ENCODE measurements at places on chromosomes 12 and 14. TPM values are rescaled to one million over a fixed set of nuclear protein-coding genes. Genes with fewer than 3 reads are reported as not detected.

GRCh38 chr12:122024132-122024785 is 2.6 kb downstream of the BCL7A start:
- peak overlapping the region; percentile 96 for H3K4me3 ChIP-seq
- no peaks in the 10 kb centered on the region for H3K36me3 ChIP-seq
- no peaks in the 10 kb centered on the region for H3K27me3 ChIP-seq
- no peak for DNase-seq
- H3K27ac ChIP-seq = peak overlapping the region; percentile 97

DNA sequence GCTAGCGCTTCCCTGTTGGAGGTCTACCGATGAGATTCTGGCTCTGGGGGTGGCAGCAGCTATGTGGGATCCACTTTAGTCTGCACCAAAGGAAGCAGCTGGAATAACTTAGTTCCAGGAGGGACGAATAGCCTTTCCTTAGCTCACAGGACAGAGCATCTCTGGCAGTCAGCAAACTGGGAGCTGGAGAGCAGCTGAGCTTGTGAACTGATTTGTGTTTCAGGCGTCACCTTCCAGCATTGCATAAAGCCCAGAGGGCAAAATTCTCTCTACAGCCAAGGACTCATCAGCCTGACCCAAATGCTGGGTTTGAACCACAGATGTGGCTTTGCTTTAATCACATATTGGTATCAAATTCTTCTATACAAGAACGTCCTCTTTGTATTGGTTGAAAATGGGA is 81.9 kb upstream of the PELI2 start:
- DNase-seq = no peak
- no peak overlapping the region for H3K4me3 ChIP-seq
- no peaks in the 10 kb centered on the region for H3K36me3 ChIP-seq
- no peak overlapping the region for H3K27ac ChIP-seq

DNA sequence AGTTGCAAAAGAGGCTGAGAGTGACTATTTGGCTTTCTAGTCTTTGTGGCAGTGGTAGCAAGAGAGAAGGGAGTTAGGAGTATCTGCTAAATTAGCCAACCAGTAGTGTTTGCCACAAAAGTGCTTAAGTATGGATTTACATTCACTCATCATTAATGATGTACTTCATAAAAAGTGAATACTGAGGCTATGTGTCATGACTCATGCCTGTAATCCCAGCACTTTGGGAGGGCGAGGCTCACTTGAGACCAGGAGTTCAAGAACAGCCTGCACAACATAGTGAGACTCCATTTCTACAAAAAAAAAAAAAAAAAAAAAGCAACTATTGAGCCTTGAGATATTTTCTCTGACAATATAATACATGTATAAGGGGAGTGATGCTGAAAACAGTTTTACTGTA is 36.8 kb downstream of the CCDC177 start:
- no peaks in the 10 kb centered on the region for H3K36me3 ChIP-seq
- no peak overlapping the region for H3K4me3 ChIP-seq
- DNase-seq = no peak
- H3K27me3 ChIP-seq = no peaks in the 10 kb centered on the region
- no peaks in the 10 kb centered on the region for H3K4me1 ChIP-seq
- no peak overlapping the region for H3K27ac ChIP-seq

- peaks cover 81% of the 10 kb centered on the region for H3K36me3 ChIP-seq
- H3K27ac ChIP-seq = no peak overlapping the region
- H3K27me3 ChIP-seq = no peaks in the 10 kb centered on the region
These were observed 10.9 kb downstream of the SMARCC2 start for GRCh38 chr12:56178347-56178746.

DNA sequence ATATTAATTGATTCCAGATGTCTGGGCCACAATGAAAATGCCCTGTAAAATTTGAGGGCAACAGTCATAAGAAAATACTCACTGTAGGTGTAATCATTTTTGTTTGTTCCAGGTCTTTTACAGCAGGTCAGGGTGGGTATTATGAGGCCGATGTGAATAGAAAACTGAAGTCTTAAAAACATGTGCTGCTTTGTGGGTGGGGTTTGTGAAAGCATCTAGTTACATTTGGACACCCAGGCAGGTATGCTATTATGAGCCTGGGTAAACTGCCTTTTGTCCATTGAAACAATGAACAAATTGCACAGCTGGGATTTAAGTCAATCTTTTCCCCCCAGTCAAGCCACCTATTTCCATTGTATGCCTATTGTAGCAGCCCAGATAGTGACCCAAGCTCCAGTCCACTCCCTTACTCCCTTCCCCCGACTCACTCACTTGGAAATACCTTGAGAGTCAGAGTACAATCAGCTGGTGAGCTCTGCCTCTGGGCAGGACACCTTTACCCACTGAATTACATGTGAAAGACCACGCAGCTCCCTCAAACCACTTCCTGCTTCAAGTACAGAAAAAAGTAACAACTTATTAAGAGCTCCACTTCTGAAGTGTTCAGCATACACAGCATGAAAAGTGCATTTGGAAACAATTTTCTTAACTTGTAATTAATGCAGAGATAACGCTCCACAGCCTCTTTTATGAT is 1.8 kb downstream of the IGF1 start:
- DNase-seq = no peak
- H3K4me1 ChIP-seq = peaks cover 11% of the 10 kb centered on the region
- no peaks in the 10 kb centered on the region for H3K36me3 ChIP-seq

- H3K27ac ChIP-seq = no peak overlapping the region
- DNase-seq = no peak
- H3K4me3 ChIP-seq = no peak overlapping the region
- H3K36me3 ChIP-seq = no peaks in the 10 kb centered on the region
These were observed 990.2 kb downstream of the GALC start for GRCh38 chr14:87002776-87003175.

- H3K27ac ChIP-seq = no peak overlapping the region
- DNase-seq = no peak
- no peaks in the 10 kb centered on the region for H3K4me1 ChIP-seq
- H3K4me3 ChIP-seq = no peak overlapping the region
- no peaks in the 10 kb centered on the region for H3K36me3 ChIP-seq
These were observed 37.6 kb downstream of the SERPINA3 start for GRCh38 chr14:94649543-94650443.

GRCh38 chr12:53696285-53696654 is 20.4 kb upstream of the ATP5MC2 start:
- peaks cover 14% of the 10 kb centered on the region for H3K4me1 ChIP-seq
- H3K27ac ChIP-seq = no peak overlapping the region
- DNase-seq = no peak
- peak overlapping the region; percentile 40 for H3K4me3 ChIP-seq

DNA sequence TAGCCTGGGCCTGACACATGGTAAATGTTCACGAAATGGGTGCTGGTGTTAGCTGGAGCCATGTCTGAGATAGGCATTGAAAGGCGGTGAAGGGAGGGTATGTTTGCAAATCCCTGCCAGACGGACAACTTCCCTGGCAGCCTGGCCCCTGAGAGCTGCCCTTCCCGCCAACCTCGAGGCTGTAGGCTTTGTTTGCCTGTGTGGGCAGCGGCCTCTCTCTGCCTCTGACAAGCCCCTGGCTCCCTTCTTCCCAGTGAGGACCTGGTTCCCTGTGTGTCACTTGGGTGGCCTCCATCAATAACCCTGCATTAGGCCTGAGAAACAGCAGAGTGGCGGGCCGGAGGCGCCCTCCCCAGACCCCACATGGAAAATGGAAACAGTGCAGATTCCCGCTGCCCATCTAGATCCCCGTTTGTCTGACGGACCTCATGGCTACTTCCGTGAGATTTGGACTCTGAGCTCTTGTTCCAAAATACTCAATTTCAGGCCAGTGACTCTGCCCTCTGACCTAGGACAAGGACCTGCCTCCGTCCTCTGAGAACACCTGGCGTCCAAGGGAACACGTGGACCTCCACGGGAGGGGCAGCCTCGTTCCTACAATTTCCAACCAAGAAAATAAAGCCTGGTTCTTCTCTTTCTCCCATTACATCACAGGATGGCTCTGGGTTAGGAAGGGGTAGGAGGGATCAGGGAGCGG is 325.5 kb downstream of the DPF3 start:
- no peak for DNase-seq
- no peak overlapping the region for H3K27ac ChIP-seq
- H3K4me1 ChIP-seq = peaks cover 8% of the 10 kb centered on the region
- no peaks in the 10 kb centered on the region for H3K36me3 ChIP-seq

DNA sequence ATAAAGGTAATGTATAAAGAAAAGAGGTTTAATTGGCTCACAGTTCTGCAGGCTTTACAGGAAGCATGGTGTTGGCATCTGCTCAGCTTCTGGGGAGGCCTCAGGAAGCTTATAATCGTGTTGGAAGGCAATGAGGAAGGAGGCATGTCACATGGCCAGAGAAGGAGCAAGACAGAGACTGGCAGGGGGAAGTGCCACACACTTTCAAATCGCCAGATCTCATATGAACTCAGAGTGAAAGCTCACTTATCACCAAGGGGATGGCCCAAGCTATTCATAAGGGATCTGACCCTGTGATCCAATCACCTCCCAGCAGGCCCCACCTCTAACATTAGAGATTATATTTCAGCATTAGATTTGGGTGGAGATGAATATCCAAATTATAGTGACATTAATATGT is 26.3 kb downstream of the LDHB start:
- no peak for DNase-seq
- H3K36me3 ChIP-seq = peaks cover 15% of the 10 kb centered on the region
- no peaks in the 10 kb centered on the region for H3K27me3 ChIP-seq
- H3K4me3 ChIP-seq = no peak overlapping the region

DNA sequence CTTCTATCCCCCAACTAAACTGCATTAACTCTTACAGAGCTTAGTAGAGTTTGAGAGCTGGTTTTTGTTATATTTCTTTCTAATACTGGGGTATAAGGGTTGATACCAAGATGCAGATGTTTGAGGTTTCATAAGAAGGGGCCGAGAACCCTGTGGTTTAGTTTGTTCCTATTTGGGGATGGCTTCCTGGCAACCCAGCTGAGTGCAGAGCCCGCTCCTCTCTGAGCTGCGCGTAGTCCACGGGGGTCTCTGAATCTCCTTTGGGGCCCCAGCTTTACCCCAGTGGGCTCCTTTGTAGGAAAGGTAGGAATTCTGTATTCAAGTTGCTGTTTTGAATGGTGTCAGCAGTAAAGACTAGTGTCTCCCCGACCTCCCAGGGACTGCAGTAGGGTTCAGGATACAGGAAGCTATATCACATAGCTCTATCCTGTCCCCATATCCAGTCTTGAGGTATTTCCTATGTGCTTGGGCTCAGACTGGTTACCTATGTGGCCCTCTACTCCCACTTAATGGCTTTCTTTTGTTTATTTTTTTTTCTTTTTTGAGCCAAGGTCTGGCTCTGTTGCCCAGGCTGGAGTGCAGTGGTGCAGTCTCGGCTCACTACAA is 25.4 kb downstream of the PLXNC1 start:
- no peaks in the 10 kb centered on the region for H3K4me1 ChIP-seq
- peak overlapping the region; percentile 27 for H3K27ac ChIP-seq
- no peak for DNase-seq
- no peaks in the 10 kb centered on the region for H3K36me3 ChIP-seq
- no peaks in the 10 kb centered on the region for H3K27me3 ChIP-seq

Gene TAS2R19
- 13.1 TPM for total RNA-seq

Gene IL25
- total RNA-seq = not detected

Gene G2E3
- total RNA-seq = 10.3 TPM

Gene CTSG
- total RNA-seq = 4.1 TPM

Measured in thoracic aorta (tissue), 2 donors.